Spleen (tissue), 13 donors: ENCODE measurements at places on chromosomes 16 and 17.

- no peak for DNase-seq
Measured at GRCh38 chr16:16144416-16144815, 78.9 kb downstream of the ABCC6 start.

- no peak for DNase-seq
Measured at GRCh38 chr16:73543970-73544599, 496.2 kb upstream of the ZFHX3 start.

DNA sequence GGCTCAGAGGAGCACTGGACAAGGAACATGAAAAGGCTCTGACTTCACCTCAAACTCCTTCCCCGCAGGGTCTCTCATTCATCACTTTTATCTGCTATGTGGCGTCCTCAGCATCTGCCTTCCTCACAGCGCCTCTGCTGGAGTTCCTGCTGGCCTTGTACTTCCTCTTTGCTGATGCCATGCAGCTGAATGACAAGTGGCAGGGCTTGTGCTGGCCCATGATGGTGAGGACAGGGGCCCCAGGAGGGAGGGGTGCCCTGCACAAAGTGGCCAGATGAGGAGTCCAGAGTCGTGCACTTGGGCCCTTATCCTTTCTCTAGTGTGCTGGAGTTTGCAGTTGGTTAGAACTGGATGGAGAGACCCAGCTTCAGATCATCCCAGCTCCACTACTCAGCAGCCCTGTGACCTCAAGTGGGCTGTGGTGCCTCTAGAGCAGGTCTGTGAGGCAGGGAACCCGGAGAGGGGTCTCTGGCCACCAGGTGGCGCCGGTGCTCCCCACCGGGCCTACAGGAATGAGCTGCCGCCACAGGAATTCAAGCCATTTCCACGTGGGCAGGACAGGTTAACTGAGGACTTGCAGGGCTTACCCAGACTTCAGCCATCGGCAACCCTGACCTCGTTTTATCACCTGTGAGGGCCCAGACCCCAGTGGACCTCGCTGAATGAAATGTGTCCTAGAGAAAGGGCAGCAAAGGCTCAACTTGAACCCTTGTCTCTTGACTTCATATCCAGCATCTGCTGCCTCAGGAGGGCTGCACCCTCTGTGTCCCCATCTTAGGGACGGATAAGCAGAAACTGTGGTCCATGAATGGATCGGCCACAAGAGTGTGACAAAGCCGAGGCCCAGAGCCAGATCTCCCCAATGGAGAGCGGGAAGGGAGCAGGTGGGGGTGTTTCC is 4.0 kb downstream of the CMTM3 start:
- peak; percentile 94 for DNase-seq

DNA sequence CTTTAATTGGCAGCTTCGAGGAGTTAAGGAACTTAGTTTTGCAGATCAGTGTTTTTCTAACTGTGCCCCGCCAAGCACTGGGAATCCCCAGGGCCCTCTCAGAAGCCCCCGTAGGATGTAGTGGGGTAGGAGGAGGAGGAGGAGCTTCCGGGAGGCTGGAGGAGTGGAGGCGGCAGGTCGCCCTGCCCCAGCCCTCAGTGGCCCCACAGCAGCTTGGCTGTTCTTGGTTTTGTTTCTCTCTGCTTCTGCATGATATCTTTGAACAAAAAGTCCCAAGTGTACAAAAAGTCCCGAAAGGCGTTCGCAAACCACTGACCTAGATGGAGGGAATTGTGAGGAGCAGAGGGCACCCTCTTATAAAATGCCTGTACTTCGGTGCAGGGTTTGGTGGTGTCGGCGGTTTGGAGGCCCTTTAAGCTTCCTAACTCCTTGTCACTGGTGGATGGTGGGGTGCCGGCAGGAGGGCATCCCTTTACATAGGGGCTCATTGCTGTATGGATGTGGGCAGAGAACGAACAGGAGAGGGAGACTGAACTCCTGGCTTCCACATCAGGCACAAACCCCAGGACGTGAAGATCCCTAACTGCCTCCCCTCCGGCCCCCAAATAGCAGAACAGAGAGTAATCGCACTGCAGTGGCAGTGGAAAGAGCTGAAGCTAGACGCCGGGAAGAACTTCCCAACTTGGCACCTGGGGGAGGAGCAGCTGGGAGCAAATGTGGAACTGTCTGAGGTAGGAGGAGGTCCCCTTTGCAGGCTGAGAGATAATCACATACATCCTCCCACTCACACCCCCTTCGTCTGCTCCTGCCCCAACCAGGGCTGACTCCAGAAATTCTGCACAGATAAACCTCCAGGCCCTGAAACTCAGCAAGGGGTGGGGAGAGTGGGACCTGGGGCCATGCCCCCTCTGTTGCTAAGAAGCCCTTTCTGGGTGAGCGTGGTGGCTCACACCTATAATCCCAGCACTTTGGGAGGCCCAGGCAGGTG is 20.1 kb downstream of the EPOP start:
- peak; percentile 44 for DNase-seq

DNA sequence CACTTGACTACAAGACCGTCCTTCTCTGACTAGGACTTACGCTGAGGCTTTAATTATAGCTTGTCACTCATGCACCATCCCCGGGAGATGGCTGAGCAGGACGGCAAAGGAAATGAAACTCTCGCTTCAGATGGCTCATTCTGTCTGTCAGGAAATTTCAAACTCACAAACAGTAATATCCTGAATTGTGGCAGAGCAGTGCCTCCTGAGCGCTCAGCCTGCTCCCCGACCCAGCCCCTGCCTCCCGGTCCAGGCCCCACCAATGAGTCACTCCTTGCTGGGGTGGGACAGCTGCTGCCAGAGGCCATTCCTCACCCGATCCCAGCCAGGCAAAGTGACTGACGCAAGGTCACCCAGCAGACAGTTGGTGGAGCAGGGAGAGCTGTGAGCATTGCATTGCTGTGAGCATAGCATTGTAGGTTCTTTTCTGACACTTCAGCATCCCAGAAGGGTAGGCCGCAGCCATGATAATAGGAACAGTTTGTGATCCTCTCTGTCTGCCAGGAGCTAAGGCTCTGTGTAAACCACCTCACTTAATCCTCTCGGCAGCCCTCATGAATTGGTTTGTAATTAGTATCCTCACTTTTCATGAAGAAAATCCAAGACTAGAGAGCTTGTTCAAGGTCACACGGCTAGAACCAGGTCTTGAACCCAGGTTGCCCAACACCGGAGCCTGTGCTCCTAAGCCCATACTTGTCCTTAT is 20.9 kb downstream of the CCDC182 start:
- DNase-seq: no peak

DNA sequence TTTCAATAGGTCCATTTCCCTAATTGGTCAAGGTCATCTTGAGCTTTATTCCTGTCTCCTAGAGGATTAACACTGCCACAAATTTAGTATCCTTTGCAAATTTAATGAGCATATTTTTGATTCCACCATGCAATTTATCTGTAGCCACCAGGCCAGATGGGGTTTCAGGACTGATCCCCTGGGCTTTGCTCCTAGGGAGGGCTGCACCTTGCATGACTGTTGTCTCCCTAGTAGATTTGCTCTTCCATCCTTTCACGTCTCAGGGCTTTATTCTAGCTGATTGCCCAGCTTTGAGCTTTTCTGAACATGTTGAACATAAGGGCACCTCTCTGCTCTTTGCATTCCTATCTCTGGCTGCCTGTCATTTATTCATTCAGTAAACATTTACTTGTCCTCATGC is 7.7 kb upstream of the KCNH6 start:
- no peak for DNase-seq

DNA sequence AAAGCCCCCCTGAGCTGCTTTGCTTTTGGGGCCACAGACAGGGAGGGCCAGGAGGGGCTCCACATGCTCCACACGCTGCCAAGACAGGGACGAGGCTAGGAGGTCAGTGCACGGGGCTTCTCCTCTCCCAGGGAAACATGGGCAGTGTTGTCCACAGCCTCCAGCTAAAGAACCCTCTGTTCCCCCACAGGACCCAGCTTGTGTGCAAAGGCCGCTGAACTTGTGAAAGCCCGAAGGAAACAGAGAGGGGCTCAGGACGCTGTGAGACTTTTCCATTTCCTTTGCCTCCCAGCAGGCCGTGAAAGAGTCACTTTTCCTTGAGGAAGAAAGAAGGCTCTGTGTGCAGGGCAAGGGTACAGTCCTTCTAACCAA is 9.7 kb downstream of the CDRT4 start:
- no peak for DNase-seq

GRCh38 chr17:77358801-77359200 is 218.0 kb downstream of the SEC14L1 start:
- DNase-seq: no peak

GRCh38 chr16:72646615-72647014 is 401.3 kb downstream of the ZFHX3 start:
- DNase-seq: no peak

DNA sequence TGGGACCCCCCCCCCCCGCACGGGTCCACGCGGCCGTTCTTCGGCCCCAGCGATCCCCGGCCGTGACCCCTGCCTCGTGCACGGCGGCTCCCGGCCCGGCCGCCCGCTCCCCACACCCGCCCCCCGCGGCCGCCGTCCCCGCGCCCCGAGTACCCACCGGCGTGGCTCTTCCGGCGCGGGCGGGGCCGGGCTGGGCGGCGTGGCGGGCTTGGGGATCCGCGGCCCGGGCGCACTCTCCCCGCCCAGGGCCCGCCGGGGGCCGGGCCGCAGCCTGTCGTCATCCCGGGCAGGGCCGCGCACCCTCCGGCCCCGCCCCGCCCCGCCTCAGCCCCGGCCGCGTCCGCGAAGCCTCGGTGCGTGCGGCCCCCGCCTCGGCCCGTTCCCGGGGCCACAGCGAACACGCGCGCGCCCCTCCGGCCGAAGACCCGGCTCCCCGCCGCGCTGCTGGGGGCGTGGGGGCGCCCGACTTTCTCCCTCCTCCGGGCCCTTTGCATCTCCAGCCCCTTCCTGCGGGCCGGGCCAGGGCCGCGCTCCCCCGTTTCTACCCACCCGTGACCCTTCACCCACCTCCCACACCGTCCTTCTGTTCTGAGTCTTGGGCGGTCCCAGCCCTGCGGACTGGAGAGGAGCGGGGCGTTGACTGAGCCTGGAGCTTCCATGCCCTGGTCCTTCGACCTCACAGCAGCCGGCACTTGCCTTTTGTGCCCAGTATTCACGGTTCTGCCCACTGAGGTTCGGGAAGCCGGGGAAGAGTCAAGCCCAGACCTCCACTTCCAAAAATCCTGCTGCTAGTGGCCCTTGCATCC is 840 bp downstream of the MYO1C start:
- DNase-seq: peak; percentile 92

GRCh38 chr17:55567240-55568214 is 56.3 kb upstream of the SMIM36 start:
- no peak for DNase-seq

DNA sequence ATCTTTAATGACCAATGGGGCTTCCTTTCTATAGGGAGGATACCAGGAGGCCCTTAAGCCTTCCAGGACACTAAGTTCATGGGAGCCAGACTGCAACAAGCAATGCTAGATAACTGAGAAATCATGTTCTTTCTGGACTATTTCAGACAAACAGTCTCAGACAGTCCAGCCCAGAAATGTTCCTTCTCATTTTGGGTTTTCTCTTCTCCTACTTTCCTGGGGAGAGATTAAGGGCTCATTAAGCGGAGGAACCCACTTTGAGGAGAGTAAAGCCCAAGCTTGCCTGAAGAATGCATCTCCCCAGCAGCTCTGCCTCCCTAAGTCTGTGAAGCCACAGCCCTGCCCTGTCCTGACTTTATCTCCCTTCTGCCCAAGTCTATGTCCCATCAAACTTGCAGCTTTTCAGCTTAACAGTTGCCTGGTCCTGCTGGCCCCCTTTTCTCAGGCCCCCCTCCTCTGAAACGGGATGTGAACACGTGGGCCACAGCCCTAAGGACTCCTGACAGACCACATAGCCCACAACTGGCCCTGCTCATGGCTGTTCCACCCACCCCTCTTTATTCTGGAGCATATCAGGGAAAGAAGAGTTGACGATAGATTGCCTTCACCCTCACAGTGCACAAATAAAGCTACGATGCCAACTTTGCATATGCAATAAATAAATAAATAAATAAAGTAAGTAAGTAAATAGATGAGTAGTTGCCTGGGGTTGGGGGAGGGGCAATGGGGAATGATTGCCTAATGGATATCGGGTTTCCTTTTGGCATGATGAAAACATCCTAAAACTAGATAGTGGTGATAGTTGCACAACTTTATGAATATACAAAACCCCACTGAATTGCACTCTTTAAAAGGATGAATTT is 111.0 kb downstream of the N4BP1 start:
- DNase-seq: peak; percentile 30

DNA sequence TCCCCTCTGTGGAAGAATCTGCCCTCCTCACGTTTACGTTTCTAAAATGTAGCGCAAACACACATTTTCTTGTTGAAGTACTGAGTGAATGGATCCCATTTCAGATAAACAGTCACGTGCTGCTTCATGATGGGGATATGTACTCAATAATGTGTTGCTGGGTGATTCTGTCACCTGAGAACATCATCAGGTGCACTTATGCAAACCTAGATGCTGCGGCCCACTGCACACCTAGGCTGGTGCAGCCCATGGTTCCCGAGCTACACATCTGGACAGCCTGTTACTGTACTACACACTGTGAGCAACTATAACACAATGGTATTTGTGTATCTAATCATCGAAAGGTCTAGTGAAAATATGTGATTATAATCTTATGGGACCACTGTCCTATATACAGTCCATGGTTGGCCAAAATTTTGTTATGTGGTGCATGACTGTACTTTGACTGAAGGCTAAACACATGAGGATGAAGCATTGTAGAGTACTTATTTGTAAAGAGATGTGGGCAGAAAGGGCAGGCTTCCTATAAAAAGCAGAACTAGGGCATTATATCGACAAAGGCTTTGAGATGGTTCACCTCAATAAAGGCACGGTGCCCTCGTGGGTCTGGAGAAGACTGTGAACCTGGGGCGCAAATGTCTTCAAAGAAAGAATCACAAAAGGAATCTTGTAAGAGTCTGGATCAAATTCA is 26.3 kb downstream of the MARF1 start:
- DNase-seq: no peak
